Sigmoid colon (tissue), 7 donors: ENCODE measurements at places on chromosomes 13 and 19.

DNA sequence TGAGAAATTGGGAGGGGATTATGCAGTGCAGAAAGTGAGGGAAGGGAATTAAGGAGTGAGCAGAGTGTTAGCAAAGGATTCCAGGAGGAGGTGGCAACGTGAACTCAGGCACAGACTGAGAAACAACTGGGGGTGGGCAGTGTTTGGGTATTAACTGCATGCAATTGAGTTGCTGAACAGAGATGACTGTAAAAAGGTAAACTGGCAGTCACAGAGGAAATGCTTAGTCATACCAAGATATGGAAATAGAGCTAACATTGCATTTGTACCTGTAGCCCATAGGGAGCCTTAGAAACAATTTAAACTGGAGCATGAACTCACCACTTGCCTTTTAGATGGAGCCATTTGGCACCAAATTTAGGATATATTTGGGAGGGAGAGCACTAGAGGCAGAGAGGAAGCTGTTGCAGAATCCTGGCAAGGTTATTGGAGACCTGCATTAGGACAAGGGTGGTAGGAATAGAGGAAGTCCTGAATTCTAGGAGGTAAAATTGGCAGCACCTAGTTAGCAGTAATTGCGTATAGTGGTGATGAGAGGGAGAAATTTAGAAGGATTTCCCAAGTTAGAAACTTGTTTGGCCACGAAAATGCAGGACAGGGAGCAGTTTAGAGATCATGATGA, 100.6 kb upstream of the FRY start:
- no peak for DNase-seq

DNA sequence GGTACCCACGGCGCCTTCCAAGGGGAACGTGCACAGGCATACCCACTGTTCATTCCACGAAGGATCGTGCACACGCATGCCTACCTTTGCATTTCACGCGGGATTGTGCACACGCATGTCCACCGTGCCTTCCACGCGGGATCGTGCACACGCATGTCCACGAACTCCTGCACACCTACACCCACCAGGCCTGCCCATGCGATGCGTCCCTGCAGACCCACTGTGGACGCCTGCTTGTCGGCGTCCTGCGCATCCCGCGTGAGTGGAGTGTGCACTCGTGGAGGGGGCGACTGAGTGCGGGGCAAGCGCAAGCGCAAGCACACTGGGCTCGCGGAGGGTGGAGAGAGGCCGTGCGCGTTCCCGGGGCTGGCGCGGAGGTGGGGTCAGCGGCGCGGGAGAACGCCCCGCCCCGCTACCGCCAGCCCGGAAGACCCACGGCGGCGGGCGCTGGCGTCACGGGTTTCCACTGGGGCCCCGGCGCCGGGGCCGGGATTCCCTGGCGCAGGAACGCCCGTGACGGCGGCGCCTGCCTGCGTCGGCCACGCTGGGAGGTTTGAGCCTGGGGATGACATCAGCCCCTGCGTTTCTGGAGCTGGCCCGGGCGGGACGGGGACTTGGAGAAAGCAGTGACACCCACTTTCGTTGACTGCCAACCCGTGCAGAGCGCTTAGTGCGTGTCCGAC, 18.7 kb downstream of the GADD45B start:
- peak; percentile 94 for DNase-seq

GRCh38 chr13:108069521-108070210, 145.7 kb downstream of the LIG4 start:
- no peak for DNase-seq

- DNase-seq, result peak; percentile 1
These were observed 36.9 kb downstream of the SYDE1 start for GRCh38 chr19:15144046-15144646.

DNA sequence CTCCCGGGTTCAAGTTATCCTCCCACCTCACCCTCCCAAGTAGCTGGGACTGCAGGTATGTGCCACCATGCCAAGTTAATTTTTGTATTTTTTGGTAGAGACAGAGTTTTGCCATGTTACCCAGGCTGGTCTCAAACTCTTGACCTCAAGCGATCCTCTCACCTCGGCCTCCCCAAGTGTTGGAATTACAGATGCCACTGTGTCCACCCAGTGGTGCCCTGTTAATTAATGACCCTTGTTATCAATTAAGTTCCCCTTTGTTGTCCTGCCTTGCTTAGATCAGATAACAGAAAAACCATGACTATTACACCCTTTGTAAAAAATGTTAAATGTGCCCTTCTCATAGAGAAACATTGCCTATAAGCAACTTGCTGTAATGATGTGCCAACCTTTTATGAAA, 34.4 kb upstream of the IGFL1 start:
- no peak for DNase-seq

- no peak for DNase-seq
These were observed 6.4 kb downstream of the EPN1 start for GRCh38 chr19:55681131-55682092.

- no peak for DNase-seq
These were observed 564.5 kb downstream of the FGF9 start for GRCh38 chr13:22235285-22235949.

DNA sequence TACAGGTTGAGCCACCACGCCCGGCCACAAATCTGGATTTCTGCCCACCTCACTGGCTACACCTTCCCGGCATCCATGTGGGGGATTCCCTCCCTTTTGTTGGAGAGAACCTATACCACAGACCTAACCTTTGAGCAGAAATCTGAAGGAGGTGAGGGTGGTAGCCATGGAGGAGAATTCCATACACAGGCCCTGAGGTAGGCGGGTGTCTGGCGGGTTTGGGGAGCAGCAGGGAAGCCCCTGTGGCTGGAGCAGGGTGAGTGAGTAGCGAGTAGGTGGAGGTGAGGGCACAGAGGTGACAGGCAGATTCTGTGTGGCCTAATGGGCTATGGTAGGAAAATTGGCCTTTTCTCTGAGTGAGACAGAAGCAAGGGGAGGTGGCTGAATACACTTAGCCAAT, 10.6 kb downstream of the EIF3K start:
- no peak for DNase-seq

DNA sequence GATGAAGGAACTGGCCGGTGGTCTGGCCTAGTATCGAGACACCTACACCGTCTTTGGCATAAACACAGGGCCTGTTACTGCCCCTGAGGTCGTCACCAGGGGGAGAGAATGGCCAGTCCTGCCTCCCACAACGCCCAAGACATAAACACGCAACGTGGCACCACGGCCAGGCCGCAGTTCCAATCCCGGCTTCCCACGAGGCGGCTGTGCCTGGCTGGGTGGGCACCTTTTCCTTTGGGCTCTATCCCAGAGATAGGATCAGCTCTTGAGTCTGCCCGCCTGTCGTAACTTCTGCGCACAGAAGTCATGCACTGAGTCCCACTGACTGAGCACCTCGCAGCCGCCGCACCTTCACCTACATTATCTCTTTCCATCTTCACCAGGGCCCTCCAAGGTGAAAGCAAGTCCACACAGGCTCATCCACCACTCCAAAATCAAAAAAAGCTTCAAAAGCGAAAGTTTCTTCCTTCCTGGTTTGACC, 1.1 kb downstream of the MIER2 start:
- DNase-seq, result peak; percentile 66
